Breast epithelium (tissue), 4 donors: ENCODE measurements at places on chromosomes 4 and X.

DNA sequence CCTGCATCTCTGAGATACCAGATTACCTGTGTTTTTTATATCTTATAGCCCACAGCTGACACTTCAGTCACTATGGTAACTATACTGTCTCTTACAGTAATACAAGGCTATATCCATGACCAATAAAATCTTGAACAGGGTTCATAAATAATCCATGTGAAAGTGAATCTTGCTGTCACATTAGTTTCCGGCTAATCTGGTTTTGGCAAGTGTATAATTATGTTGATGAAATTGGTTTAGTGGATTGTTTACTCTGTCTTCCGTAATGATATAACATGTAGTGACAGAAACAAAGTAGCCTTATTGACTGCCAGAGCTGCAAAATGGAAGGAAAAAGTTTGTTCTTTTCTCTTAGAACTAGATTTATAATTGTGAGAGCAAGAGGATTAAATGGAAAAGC lies 686.6 kb upstream of the PABPC4L start:
- H3K36me3 ChIP-seq, result no peaks in the 10 kb centered on the region
- no peaks in the 10 kb centered on the region for H3K4me1 ChIP-seq
- no peaks in the 10 kb centered on the region for H3K27me3 ChIP-seq

GRCh38 chr4:136012220-136012619 lies 1520.1 kb downstream of the PCDH18 start:
- no peaks in the 10 kb centered on the region for H3K4me1 ChIP-seq
- no peaks in the 10 kb centered on the region for H3K27me3 ChIP-seq
- no peak overlapping the region for H3K4me3 ChIP-seq
- no peak for DNase-seq
- no peak overlapping the region for H3K27ac ChIP-seq
- H3K36me3 ChIP-seq, result no peaks in the 10 kb centered on the region

DNA sequence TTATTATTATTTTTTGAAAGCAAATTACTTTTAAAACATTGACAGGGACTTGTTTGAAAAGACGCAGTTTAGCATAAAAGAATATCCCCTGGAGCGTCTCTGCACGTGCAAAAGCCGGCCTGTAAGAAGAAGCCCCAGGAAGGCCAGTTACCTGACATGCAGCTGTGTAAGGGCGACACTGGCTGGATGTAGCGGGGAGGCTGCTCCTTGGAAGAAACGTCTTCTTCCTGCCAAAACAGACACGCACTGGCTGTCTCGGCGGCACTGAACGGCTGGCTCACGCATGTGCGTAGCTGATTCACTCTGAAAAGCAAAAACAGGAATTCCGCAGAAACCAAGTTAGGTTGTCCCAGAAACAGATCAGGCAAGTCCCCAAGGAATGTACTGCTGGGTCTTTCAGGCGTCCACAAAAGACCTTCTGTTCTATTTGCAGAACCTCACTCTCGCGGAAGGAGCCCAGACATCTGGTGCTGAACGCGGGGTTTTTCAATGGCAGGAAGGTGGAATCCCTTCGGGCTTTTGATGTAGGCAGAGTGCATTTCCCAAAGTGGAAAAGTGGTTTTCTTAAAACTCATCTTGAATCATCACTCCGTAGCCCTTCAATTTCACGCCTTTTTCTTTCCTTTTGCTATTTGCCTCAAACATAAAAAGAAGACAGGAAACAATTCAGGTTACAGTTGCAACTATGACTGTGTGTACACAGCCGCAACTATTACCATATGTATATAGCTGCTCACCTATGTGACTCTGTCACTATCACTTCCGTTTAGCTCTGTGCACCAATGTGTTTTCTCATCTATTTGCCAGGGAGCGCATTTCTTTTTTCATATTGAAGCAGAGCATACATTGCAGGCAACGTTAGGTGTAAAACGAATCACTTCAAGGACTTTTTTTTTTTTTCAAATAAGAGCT lies 38.1 kb upstream of the ARSH start:
- H3K27me3 ChIP-seq, result no peaks in the 10 kb centered on the region
- H3K36me3 ChIP-seq, result no peaks in the 10 kb centered on the region
- peak; percentile 51 for DNase-seq
- no peak overlapping the region for H3K27ac ChIP-seq
- H3K4me3 ChIP-seq, result peak overlapping the region; percentile 50
- H3K4me1 ChIP-seq, result no peaks in the 10 kb centered on the region

- no peaks in the 10 kb centered on the region for H3K27me3 ChIP-seq
- no peaks in the 10 kb centered on the region for H3K4me1 ChIP-seq
- H3K4me3 ChIP-seq, result no peak overlapping the region
- no peak for DNase-seq
- H3K36me3 ChIP-seq, result no peaks in the 10 kb centered on the region
These were observed 15.2 kb downstream of the GEMIN8 start for GRCh38 chrX:14014526-14014925.

GRCh38 chr4:162075726-162076125 lies 88.1 kb downstream of the FSTL5 start:
- no peak for DNase-seq
- H3K36me3 ChIP-seq, result no peaks in the 10 kb centered on the region
- no peak overlapping the region for H3K4me3 ChIP-seq
- H3K27me3 ChIP-seq, result no peaks in the 10 kb centered on the region

- DNase-seq, result no peak
- H3K4me3 ChIP-seq, result peak overlapping the region; percentile 68
- peak overlapping the region; percentile 36 for H3K27ac ChIP-seq
- H3K4me1 ChIP-seq, result no peaks in the 10 kb centered on the region
These were observed 55.1 kb upstream of the BCOR start for GRCh38 chrX:40152741-40153344.

GRCh38 chr4:17188547-17189400 lies 290.3 kb upstream of the LDB2 start:
- no peak overlapping the region for H3K4me3 ChIP-seq
- H3K36me3 ChIP-seq, result no peaks in the 10 kb centered on the region
- no peak for DNase-seq
- no peaks in the 10 kb centered on the region for H3K4me1 ChIP-seq
- H3K27ac ChIP-seq, result peak overlapping the region; percentile 66

GRCh38 chr4:68693325-68694075 lies 23.0 kb upstream of the UGT2B15 start:
- H3K4me1 ChIP-seq, result no peaks in the 10 kb centered on the region
- no peak for DNase-seq
- no peaks in the 10 kb centered on the region for H3K36me3 ChIP-seq
- H3K27me3 ChIP-seq, result no peaks in the 10 kb centered on the region
- H3K4me3 ChIP-seq, result no peak overlapping the region
- no peak overlapping the region for H3K27ac ChIP-seq

- H3K4me3 ChIP-seq, result no peak overlapping the region
- no peaks in the 10 kb centered on the region for H3K27me3 ChIP-seq
- H3K4me1 ChIP-seq, result no peaks in the 10 kb centered on the region
- no peaks in the 10 kb centered on the region for H3K36me3 ChIP-seq
These were observed 25.2 kb downstream of the LAS1L start for GRCh38 chrX:65509400-65509799.

DNA sequence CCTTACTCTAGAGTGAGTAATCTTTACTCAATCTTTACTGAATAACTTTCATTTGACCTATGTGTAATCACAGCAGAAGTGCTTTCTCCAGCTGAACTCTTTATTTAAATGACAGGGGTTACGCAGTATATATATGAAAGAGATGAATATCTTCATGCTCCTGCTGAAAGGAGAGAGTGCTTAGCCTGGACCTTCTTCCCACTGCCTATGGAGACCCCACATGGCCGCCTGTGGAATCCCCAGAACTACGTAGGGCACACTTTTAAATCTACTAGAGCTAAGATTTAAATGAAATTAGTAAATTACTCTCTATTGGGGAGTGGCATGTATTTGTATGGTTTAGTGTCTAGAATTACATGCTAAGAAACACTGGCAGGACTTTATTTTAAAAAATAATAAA lies 391.2 kb downstream of the ANKRD50 start:
- H3K4me1 ChIP-seq, result no peaks in the 10 kb centered on the region
- no peak for DNase-seq
- H3K27me3 ChIP-seq, result no peaks in the 10 kb centered on the region
- H3K36me3 ChIP-seq, result no peaks in the 10 kb centered on the region
- no peak overlapping the region for H3K27ac ChIP-seq

DNA sequence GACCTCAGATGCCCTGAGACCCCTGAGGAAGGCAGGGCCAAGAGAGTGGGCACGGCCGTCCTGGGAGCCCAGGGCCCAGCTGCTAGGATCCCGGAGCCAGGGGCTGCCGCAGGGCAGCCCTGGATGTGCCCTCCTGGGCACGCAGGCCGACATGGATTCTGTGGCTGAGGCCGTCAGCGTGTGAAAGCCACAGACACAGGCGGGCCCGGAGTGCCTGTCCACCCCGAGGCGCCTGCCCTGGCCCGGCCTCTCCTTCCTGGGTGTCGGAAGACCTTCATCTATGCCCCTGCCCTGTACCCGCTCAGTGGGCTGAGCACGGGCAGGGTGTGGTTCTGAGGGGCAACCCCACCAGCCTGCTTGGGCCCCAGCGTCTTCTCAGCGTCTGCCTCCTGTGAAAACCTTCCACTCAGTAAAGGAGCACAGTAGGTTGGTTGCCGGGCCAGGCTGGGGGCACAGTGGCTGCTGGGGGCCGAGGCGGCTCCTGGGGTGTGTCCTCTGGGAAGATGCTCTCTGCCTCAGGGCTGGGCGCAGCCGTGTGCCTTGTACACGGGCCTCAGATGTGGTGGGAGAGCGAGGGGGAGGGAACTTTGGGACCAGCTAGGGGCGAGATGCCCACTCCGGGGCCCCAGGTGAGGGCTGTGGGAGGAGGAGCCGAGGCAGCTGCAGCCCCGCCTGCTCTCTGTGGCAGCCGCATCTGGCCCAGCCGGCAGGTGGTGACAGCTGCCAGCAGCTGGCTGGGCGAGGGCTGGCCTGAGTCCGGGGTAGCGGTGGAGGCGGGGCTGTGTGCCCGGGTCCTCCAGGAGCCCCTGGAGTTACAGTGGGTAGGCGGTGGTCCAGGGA lies 20.8 kb downstream of the FGFRL1 start:
- no peak overlapping the region for H3K27ac ChIP-seq
- peaks cover 3% of the 10 kb centered on the region for H3K27me3 ChIP-seq
- peaks cover 16% of the 10 kb centered on the region for H3K4me1 ChIP-seq
- H3K36me3 ChIP-seq, result no peaks in the 10 kb centered on the region
- no peak for DNase-seq

GRCh38 chr4:62523256-62523655 lies 1323.1 kb downstream of the ADGRL3 start:
- H3K4me1 ChIP-seq, result no peaks in the 10 kb centered on the region
- no peaks in the 10 kb centered on the region for H3K36me3 ChIP-seq
- no peaks in the 10 kb centered on the region for H3K27me3 ChIP-seq
- no peak overlapping the region for H3K27ac ChIP-seq

DNA sequence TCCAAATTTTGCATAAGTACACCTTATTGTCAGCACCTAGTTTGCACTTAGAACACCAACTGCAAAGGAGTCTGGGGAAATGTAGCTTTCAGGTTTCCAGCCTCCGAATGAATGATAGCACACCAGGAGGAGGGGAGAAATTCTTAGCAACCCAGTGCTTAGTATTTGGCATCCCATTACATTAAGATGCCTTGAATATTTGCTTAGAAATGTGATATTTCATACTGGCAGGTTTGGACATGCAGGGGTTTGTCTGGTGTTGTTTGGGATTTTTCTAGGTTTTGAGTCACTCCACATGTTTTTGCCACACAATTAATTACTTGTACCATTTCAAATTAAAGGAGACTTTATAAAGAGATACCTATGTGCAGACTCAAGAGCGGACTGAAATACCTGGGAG lies 60.3 kb upstream of the CAMK2D start:
- no peak overlapping the region for H3K4me3 ChIP-seq
- no peaks in the 10 kb centered on the region for H3K36me3 ChIP-seq
- H3K4me1 ChIP-seq, result no peaks in the 10 kb centered on the region
- no peaks in the 10 kb centered on the region for H3K27me3 ChIP-seq
- no peak overlapping the region for H3K27ac ChIP-seq
- DNase-seq, result no peak

- no peaks in the 10 kb centered on the region for H3K36me3 ChIP-seq
- peaks cover 33% of the 10 kb centered on the region for H3K27me3 ChIP-seq
- DNase-seq, result no peak
These were observed 393.2 kb downstream of the BCOR start for GRCh38 chrX:39704590-39704989.

DNA sequence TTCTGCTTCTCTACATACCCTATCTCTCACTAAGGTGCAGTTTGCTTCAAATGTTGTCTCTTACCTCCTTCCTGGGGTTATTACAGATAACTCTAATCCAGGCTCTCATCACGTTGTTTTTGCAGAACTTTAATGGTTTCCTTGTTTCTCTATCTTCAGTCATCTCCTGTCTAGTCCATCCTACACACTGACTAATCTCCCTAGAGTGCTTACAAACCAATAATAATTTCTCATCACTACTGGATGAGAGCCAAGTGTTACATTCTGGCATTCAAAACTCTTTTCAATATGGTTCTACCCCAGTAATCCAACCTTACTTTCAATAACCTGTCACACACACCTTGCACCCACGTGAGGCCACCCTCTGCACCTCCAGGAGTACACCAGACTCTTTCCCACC lies 86.1 kb downstream of the SYNPO2 start:
- no peaks in the 10 kb centered on the region for H3K27me3 ChIP-seq
- no peak for DNase-seq

DNA sequence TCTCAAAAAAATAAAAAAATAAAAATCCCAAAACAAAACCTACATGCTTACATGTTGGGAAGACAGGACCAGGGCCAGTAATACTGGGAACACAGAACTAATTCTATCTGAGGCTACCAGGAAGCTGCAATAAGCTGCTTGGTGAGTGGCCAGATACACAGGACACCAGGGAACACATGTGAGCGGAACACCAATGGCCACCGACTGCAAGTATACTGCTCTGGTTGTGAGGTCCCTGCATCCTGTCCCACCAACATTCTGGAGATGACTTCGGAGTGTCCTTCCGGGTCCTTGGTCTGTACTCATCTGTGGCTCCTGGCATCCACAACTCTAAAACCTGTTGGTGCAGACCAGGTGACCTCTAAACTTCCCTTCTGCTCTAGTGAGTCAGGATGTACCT lies 2.7 kb downstream of the TNIP2 start:
- no peak overlapping the region for H3K4me3 ChIP-seq
- DNase-seq, result no peak
- H3K4me1 ChIP-seq, result peaks cover 8% of the 10 kb centered on the region
- H3K27me3 ChIP-seq, result no peaks in the 10 kb centered on the region
- peak overlapping the region; percentile 12 for H3K27ac ChIP-seq

GRCh38 chr4:48130100-48130499 lies 4.0 kb downstream of the TXK start:
- H3K4me3 ChIP-seq, result no peak overlapping the region
- no peaks in the 10 kb centered on the region for H3K36me3 ChIP-seq
- DNase-seq, result no peak

GRCh38 chrX:153642051-153642654 lies 4.8 kb upstream of the DUSP9 start:
- H3K4me1 ChIP-seq, result no peaks in the 10 kb centered on the region
- no peak overlapping the region for H3K27ac ChIP-seq
- no peaks in the 10 kb centered on the region for H3K36me3 ChIP-seq
- DNase-seq, result no peak

DNA sequence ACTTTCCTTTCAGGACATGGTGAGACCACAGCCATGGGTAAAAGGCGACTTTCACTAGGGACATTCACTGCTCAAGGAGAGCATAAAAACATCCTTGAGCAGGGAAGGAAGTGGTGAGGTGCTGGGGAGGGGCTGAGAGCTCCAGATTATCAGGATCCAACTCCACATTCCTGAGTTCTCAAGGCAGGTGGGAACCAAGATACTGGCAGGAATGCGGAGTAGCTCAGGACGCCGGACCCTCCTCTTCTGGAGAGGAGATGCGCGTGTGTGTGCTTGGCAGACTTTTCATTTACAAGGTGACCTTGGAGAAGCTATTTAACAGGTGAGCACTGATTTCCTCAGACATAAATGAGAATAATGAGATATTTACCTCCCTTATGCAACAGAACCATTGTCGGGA lies 41.3 kb upstream of the TXK start:
- no peaks in the 10 kb centered on the region for H3K27me3 ChIP-seq
- DNase-seq, result no peak
- no peaks in the 10 kb centered on the region for H3K4me1 ChIP-seq
- no peaks in the 10 kb centered on the region for H3K36me3 ChIP-seq
- no peak overlapping the region for H3K4me3 ChIP-seq
